Substantia nigra (tissue), 51 donors: ENCODE measurements at places on chromosomes 4 and X.
A peak's percentile ranks its signal among the peaks of the same experiment; 100 is the strongest.

DNA sequence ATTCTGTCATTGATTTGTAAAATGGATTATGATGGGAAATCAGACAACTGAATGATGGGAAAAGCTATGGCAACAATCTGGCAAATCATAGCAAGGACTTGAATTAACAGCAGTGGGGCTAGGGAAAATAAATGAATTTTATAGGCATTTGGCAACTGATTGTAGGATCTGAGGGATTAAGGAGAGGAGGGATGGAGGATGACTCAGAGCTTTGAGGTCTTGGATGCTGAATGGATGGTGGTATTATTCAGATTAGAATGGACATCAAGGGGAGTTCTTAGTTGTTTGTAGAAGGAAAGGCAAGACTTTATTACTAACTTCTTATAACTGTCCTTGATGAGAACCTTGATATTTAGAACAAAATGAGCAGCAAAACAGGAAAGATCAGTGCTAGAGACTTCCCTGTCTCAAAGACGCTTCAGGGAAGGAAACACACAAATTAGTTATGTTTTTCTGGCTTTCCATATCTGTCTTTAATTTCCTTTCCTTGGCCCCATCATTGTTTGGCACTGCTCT lies 51.4 kb upstream of the HHIP start:
- no peak for DNase-seq

- DNase-seq = peak; percentile 61
These were observed 419 bp downstream of the ADD1 start for GRCh38 chr4:2843941-2844584.

- no peak for DNase-seq
These were observed 67.3 kb upstream of the HHIP start for GRCh38 chr4:144578681-144579080.

- DNase-seq = no peak
These were observed 6.3 kb upstream of the RGS12 start for GRCh38 chr4:3286335-3287175.

DNA sequence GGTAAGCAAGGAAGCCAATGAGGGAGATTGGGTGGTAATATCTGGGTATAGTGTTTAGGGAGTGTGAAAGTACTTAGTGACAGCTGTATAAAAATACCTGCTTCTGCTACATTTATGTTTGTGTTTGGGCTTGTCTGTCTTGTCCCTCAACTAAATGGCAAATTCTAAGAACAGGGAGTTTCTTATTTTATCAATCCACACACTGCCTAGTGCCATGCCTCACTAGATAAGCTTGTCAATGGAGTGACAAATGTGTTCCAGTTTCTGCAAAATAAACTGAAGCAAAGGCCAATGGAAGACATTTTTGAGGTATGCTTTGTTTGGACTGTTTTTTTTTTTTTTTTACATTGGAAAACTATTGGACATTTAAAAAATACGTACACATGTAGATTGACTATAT lies 418.0 kb downstream of the SH2D1A start:
- DNase-seq = no peak

- DNase-seq = peak; percentile 13
These were observed 55.9 kb downstream of the FGFBP1 start for GRCh38 chr4:15882675-15883086.

DNA sequence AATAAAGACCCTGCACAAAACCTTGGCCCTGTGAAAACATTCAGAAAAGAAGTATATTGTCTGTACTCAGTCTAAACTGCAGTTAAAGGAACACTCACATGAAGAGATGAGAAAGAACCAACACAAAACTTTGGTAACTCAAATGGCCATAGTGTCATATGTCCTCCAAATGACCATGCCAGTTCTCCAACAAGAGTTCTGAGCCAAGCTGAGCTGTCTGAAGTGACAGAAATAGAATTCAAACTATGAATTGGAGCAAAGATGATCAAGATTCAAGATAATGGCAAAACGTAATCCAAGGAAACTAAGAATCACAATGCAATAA lies 739.3 kb upstream of the NDST4 start:
- DNase-seq = no peak

DNA sequence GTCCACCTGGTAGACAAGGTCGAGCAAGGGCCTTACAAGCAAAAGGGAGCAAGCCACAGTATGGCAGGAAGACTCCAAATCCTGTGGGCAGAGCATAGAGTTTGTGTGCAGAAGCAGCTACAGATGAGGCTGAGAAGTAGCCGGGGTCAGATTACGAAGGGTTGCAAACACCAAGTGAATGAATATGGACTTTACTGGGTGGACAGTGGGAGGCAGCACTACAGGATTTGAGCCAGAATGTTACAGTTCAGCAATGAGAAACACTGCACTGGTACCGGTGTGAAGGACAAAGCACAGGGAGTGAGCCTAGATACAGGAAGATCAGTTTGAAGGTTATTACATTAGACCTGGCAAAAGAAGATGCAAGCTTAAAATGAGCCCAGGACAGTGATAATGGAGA lies 46.1 kb upstream of the HOPX start:
- no peak for DNase-seq

- no peak for DNase-seq
These were observed 198.7 kb upstream of the ADAMTS3 start for GRCh38 chr4:72767618-72768302.

DNA sequence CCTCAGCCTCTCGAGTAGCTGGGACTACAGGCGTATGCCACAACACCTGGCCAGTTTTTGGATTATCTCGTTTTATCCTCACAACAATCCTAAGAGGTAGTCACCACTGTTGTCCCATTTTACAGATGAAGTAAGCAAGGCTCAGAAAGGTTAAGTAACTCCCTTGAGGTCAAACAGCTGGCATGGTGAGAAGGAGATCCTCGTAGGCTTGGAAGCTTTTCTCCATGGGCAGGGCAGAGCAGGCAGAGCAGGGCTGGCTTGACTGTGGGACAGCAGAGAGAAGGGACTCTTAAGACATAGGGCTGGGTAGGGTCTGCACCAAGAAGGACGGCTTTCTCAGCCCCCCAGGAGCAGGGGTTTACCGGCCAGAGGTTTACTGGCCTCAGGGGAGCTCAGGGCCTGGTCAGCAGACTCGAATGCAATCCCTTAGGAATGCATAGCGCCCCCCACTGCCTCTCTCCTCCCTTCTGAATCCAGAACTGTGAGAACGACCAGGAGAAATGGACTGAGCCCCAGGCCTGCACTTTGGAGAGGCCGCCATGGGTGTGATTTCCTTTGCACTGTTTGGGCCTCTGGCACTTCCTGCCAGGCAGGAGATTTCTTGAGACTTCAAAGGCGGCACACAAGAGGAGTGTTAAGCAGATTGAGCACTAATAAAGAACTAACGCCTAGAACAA lies 14.0 kb upstream of the CDKN2AIP start:
- no peak for DNase-seq

DNA sequence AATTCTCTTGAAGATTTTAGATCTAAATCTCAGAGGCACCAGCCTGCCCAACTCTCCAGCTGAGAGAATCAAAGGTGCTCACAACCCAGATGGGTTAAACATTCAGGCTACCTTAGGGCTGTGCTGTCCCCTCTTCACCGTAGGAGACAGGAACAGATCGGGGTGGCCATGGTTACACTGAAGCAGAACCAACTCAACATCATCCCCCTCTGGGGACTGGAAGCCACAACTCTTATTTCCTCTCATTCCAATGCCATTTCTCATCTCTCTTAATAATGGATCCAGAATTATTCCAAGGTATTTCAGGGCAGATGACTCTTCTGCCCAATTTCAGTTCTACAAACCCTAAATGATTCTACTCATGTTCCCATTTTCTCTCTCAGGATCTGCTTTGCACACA lies 109.7 kb downstream of the NKX6-1 start:
- DNase-seq = no peak

DNA sequence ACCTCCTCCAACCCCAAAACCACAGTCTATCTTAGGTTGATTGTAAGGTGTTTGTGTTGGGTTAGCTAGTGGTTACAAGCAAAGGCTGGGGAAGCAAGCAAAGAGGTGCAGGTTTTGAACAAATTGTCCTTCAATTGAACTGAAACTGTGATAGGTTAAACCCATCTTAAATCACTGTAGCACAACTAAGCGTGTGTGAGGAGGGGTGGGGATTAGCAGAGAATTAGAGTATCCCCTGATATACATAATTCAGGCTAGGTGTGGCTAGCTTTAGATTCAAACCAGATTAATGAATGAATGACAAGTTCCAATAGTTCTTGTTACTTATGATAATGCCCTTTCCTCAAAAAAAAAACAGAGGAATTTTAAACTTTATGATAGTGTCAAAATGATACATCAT lies 191.0 kb upstream of the POF1B start:
- DNase-seq = no peak

DNA sequence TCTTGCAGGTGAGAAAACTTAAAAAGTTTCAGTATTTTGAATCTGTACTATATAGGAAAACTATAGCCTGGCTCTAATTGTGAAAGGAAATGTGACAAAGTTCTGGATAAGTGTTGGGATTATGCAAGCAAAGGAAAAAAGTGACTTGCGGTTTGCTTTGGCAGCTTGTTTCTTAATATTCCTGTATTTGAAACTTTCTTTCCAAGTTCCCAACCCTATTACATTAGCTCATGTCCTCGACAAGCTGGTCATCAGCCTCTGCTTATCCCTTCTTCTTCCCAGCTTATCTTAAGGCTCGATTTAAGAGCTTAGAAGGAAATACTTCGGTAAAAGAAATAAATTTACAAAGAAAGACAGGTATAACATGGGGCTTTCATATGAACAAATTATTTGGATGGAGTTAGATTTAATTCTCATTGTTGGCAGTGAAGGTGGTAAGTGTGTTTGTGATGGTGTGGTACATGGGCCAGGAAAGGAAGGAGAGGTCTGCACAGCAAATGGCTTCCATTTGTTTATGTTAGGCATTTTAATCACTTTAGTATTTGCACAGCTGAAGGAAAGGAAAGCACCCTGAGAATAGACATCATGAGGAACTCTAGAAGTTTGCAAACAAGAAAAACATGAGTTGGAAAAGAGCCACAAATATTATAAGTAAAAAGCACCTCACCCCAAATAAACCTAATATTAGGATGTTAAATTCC lies 5.1 kb upstream of the MYOZ2 start:
- no peak for DNase-seq

DNA sequence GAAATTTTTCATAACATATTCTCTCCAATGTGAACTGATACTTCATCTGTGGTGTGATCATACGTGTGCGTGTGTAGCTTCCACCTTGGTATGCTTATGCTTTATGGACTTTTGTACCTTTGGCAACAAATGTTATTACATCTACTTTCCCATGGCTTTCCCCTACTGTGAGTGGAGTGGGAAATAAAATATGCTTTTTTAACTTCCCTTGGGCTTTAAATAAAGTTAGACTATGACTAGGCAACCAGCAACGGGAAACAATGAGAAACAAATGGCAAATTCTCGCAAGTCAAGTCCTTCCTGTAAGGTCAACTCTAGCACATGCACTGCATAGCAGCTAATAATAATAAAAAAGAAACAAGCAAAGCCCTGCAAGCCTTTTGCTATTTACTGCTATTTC lies 205.0 kb upstream of the PDE5A start:
- no peak for DNase-seq

DNA sequence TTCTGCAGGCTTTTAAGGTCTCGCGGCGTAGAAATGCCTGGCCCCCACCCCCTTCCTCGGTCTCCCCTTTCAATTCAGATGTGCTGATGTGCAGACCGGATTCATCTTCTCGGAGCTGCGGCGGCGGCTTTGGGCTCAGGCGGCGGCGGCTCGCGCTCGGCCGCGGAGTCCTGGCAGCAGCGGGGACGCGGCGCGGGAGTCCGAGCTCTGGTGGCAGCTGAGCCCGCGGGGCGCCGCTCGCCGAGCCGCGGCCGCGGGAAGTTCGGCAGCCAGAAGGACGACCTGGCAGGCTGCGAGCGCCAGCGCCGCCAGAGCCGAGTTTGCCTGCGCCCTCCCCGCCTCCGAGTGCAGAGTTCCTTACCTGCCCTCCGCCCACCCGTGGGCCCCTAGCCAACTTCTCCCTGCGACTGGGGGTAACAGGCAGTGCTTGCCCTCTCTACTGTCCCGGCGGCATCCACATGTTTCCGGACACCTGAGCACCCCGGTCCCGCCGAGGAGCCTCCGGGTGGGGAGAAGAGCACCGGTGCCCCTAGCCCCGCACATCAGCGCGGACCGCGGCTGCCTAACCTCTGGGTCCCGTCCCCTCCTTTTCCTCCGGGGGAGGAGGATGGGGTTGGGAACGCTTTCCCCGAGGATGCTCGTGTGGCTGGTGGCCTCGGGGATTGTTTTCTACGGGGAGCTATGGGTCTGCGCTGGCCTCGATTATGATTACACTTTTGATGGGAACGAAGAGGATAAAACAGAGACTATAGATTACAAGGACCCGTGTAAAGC lies 448 bp downstream of the TLL1 start:
- DNase-seq = no peak

GRCh38 chr4:7924163-7924562 lies 15.5 kb downstream of the AFAP1 start:
- no peak for DNase-seq
